ENCODE measurements at places on chromosomes 16 and 17. TPM values are rescaled to one million over a fixed set of nuclear protein-coding genes. Genes with fewer than 3 reads are reported as not detected.

DNA sequence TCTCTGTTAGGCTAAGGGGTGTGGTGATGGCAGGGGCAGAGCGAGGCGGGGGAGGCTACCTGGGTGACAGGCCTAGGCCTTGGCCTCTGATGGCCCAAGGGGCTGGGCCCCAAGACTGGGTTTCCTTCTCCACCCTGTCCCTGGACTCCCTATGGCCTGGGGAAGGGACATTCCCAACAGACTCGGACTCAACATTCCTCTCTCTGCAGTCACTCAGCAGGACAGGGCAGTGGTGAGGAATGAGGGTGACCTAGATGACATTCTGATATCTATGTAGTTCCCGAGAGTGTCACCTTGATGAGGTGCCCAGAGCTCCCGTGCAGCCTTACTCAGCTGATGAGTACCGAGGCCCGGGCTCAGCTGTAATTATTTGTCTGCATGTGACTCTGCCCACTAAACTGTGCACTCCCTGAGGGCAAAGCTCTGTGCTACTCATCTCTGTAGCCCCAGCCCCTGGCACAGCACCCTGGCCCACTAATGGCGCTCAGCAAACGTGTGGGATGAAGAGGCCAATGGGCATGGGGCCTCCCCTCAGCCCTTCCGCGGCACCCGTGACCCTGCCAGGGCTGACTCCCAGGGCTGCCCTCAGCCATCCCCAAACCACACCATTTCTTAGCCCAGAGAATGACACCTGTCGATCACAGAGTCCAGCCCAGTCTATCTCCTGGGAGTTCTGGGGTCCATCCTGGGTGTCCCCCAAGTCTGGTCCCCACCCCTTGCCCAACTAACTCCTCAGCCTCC, 2.2 kb downstream of the PLCD3 start:
- DNase-seq = peak; percentile 59

- DNase-seq = peak; percentile 83
These were observed 68.7 kb upstream of the MARCHF10 start for GRCh38 chr17:62876673-62877405.

- DNase-seq = no peak
These were observed 3.5 kb upstream of the ITGAE start for GRCh38 chr17:3804503-3804931.

DNA sequence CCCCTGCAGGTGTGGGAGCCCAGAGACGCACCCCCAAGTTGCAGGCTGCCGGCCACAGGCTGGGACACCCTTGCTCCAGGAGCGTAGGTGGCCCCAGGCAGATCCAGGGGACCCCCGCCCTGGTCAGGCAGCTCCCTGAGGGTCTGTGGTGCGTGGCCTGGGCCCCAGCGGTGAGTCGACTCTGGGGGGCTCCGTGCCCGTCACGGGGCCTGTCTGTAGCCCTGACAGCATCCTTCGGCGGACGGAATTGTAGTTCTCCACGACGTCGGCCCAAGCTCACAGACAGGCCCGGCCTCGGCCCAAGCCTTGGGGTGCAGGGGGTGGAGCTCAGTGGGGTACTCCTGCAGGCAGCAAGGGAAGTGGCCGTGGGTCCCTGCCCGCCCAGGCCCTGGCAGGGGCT, 82.9 kb downstream of the LMF1 start:
- DNase-seq = no peak

DNA sequence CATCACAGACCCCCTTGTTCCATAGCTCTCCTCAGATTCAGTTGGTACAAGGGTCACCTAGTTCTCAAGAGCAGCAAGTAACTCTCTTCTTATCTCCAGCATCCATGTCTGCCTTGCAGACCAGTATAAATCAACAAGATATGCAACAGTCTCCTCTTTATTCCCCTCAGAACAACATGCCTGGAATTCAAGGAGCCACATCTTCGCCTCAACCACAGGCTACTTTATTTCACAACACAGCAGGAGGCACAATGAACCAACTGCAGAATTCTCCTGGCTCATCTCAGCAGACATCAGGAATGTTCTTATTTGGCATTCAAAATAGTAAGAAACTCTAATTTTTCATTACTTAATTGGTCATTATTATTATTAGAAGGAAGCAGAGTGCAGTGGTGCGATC, 32.4 kb downstream of the NQO1 start:
- DNase-seq = no peak

GRCh38 chr16:79664407-79664806, 63.9 kb upstream of the MAF start:
- no peak for DNase-seq

GRCh38 chr17:35801583-35802224, 6.3 kb upstream of the MMP28 start:
- no peak for DNase-seq

CDH1 gene
- total RNA-seq = 100 TPM

PYDC1 gene
- not detected for total RNA-seq

DNA sequence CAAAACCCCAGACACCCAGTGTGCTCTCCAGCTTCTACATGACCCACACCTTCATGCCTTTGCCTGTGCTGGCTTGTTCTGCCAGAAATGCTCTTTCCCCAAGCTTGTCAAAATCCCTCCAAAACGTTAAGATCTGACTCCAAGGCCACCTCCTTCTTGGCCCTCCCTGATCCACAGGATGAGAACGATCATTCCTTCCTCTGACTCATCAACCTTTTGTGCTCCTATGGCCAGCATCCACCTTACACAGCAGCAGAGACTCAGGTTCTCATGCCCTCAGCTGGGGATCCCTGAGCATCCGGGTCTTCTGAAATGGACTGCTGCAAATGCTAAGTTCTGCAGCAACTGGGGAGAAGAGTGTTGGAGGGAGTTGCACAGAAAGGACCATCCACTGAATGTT, 2.9 kb downstream of the ZBTB4 start:
- DNase-seq = peak; percentile 77

CCL23 gene
- total RNA-seq = not detected

GRCh38 chr17:63693411-63694113, 6.4 kb downstream of the LIMD2 start:
- no peak for DNase-seq

CACNA1G gene
- total RNA-seq = 0.04 TPM

GAST gene
- not detected for total RNA-seq

AANAT gene
- total RNA-seq = not detected

- no peak for DNase-seq
These were observed 676 bp downstream of the CPD start for GRCh38 chr17:30379303-30379902.

- DNase-seq = no peak
These were observed 10.3 kb upstream of the ZFHX3 start for GRCh38 chr16:73058221-73058615.

PGAP6 gene
- 56.5 TPM for total RNA-seq

GRCh38 chr16:29644973-29645693, 17.9 kb upstream of the SPN start:
- DNase-seq = no peak

GRCh38 chr17:48616717-48617470, 1.8 kb upstream of the HOXB8 start:
- peak; percentile 16 for DNase-seq

CES5A gene
- not detected for total RNA-seq

GRCh38 chr16:10663744-10664143, 31.0 kb downstream of the TEKT5 start:
- DNase-seq = no peak

DNA sequence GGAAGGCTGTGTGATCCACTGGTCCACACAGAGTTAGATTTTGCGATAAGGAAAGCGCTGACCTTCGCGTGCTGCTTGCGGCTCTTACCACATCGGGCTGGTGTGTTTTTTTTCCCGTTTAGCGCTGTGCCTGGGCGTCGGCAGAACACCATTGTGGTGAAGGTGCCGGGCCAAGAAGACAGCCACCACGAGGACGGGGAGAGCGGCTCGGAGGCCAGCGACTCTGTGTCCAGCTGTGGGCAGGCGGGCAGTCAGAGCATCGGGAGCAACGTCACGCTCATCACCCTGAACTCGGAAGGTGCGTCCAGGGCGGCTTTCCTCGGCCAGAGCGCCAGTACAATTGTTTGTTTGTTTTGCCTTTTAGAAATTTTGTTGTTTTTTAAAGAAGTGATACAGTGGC, 54.7 kb downstream of the BANP start:
- no peak for DNase-seq

- peak; percentile 47 for DNase-seq
These were observed 35.7 kb downstream of the ZCCHC14 start for GRCh38 chr16:87457061-87457611.

GRCh38 chr17:68509141-68510057, 2.8 kb upstream of the PRKAR1A start:
- DNase-seq = peak; percentile 14

CCDC40 gene
- 7.5 TPM for total RNA-seq

- peak; percentile 62 for DNase-seq
These were observed 23.0 kb upstream of the CDR2 start for GRCh38 chr16:22397464-22397863.

DNA sequence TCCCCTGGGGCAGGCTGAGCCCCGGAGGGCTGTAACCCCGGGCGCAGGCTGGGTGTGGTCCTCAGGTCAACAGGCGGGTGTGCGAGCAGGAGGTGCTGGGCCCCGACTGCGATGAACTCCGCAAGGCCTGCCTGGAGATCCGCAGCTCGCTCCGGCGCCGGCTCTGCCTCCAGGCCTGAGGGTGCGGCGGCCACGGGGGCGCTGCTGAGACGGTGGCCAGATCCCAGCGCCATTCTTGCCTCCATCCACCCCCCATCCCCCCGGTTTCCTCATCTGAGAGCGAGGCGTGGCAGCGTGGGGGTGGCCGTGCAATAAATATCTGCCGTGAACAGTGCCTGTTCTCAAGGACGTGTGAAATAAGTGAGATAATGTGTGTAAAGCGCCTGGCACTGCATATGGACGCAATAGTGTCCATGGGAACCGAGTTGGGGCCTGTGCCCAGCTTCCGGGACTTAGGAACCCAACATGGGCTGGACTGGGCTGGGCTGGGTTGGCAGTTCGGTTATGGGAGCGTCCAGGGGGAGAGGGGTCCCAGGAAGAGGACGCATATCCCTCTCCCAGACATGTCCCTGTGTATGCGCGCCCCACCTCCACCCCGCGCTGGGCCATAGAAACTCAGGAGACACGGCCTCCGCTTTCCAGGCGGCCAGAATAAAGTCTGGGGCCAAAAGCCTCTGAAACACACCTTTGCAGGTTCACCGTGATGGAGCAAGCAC, 15.0 kb downstream of the ZNF213 start:
- peak; percentile 44 for DNase-seq

DNAH3 gene
- under 0.01 TPM for total RNA-seq

GRCh38 chr17:48393283-48393682, 36.7 kb downstream of the SKAP1 start:
- no peak for DNase-seq

GRCh38 chr17:7862692-7863437, 5.1 kb downstream of the CYB5D1 start:
- peak; percentile 60 for DNase-seq

DNA sequence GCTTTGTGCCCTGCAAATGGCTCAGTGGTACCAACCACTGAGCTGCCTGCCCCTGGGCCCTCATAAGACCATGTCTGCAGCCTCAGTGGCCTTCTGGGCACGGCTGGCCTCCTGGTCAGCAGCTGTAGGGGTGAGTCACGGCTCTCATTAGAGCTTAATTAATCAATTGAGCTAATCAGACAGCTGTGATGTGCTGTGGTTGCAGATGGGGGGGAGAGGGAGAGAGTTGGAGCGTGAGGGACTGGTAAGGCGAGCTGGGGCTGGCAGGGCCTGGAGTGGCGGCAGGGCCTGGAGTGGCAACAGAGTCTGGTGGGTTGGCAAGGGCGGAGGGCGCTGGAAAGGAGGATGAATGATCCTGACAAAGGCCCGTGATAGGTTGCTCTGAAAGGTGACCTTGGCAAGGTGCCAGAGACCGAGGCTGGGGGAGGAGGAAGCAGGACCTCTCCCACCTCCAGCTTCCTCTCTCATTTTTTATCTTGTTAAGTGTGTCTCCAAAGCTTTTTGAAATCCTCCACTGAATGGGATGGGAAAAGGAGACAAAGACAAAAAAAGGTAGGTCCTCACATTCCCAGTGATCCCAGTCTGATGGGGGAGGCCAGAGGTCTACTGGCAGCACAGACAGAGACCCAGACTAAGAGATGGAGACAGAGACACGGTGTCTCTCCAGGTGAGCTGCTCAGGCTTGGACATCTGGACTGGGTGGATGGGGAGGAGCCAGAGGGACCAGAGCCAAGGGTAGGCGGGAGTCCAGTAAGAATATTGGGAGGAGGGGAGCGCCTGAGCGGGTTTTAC, 41.6 kb downstream of the DCAKD start:
- no peak for DNase-seq

- no peak for DNase-seq
These were observed 49.3 kb downstream of the TMC6 start for GRCh38 chr17:78079253-78079652.

DNA sequence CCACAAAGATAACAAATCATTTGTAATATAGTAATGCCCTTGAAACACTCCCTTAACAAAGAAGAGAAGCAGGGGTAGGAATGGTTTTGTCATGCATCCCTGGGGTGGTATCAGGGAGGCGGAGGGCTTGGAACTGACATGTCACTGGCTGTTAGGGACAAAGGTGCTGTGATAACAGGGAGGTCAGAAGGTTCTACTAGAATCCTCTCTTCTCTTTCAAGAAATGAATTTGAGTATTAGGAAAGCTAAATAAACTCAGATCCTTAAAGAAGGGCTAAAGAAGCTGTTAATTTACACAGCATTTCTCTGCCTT, 65.4 kb upstream of the ADAMTS18 start:
- no peak for DNase-seq

CMTM1 gene
- total RNA-seq = 0.92 TPM

DNA sequence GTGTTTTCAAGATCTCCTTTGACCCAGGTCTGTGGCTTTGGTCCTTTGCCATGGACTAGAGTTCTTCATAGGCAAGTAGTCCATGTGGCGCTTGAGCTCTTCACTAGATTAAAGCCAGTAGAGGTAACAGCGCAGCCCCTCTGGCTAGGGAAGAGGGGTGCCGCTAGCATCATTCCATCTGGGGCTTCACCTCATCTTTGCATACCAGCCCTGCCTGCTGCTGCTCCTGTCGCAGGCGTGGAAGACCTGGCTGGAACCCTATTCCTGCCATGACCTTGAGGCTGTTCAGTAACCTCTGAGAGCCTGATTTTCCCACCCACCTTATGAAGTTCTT, 198.4 kb downstream of the MSI2 start:
- no peak for DNase-seq

DHRS7C gene
- not detected for total RNA-seq

DNA sequence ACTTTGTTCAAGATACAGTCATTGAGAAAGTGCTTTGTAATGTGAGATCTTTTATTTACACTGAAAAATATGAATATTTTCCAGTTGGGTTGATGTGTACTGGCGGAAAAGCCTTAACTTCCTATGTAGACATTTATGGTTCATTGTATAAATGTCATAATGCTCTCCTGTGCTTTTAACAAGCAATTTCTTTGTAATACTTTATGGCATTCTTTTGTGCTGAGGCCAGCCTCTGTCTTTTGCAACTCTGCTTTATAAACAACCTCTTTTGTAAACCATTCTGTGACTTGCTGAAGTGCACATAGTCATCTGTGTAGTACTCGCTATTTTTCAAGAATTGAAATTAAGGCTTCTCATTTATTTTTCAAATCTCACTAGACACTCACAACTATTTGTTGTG, 291.2 kb downstream of the CDH11 start:
- DNase-seq = peak; percentile 16

SPECC1 gene
- total RNA-seq = 76.5 TPM

SPOP gene
- 54.7 TPM for total RNA-seq

Measured in PC-3 (cell line).